ENCODE measurements at places on chromosomes 12 and 14. TPM values are rescaled to one million over a fixed set of nuclear protein-coding genes. Genes with fewer than 3 reads are reported as not detected.

- no peak for DNase-seq
Observed at GRCh38 chr12:93273834-93274564, 103.7 kb upstream of the NUDT4 start.

- DNase-seq = no peak
Observed at GRCh38 chr12:46227616-46228015, 41.2 kb downstream of the SLC38A1 start.

GRCh38 chr12:42546709-42547108 lies 42.8 kb downstream of the PRICKLE1 start:
- DNase-seq = no peak

DNA sequence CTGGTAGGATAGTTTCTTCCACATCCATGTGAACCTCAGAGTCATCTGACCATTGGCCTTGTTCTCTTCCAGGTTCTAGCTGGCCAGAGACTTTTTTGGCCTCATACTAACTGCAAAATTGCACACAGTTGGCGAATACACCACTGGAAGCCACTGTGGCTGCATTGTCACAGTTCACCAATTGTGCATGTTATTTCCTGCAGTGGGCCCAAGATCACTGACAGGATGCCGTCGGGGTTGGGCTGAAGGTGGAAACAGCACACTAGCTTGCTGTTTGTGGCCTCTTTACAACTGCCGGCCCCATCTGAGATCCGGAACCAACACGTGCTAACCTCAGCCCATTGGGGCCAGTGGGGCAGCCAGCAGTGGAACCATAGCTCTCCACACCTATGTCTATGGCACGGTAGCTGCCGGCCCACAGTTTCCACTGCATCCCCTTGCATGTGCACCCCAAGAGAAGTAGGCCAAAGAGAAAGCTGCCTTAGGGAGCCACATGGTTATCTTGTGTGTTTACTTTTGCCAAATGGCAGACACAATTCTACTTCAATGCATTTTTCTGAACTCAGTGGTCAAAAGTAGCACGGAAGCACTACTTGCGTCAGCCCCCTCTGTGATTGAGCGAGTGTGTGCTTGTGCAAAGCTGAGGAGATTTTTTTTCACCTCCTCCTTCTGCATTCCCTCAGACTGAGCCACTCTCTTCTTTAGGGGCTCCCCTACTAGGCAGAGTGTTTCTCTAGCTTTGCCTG lies 464.0 kb downstream of the RAD51B start:
- no peak for DNase-seq

- DNase-seq = no peak
Observed at GRCh38 chr14:102418853-102419240, 56.1 kb downstream of the TECPR2 start.

DNA sequence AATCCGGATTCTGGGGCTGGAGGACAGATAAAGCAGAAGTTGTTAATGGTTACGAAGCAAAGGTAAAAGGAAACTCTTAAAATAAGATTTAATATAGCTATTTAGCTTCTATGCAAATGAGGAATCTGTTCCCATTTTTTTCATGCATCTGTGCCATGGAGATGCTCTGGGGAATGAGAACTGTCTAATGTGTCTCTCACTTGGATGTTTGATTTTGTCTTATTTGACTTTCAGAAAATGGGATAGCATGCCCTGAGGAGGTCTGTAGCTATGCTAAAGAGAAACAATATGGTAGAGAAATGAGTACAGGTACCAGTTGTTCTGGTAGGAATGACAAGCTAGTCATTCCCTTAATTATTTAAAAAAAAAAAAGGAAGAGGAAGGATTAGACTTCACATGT lies 24.3 kb downstream of the C12orf76 start:
- no peak for DNase-seq

GRCh38 chr14:100900837-100901390 lies 2.6 kb downstream of the RTL1 start:
- peak; percentile 52 for DNase-seq

Gene ERGIC2
- total RNA-seq = 64.1 TPM

GRCh38 chr12:67957383-67957782 lies 31.9 kb upstream of the IFNG-AS1 start:
- DNase-seq = no peak

GRCh38 chr14:55279384-55279783 lies 8.2 kb downstream of the FBXO34 start:
- DNase-seq = no peak

Gene USP5
- 54.9 TPM for total RNA-seq

DNA sequence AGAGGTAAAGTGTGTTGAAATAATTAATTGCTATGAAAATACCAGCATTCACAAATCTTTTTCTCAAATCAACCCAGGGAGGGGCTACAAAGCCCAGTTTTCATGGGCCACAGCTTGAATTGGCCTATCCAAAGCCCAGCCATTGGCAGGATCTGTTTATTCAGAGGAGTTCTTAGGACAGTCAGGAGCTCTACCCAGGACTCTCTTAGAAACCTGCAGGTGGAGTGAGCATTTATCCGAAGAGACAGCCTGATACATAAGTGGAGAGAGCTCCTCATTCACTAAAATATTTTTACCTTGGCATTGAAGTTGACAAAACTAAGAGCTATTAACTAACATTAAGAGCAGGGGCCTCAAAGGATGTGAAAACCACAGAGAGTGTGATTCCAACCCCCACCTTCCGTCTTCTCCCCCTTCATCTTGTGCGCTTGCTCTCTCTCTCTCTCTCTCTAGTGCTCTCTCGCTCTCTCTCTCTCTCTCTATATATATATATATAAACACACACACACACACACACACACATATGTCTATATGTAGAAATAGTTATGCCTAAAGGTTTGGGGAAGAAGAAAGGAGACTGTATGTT lies 315.5 kb downstream of the SNAPC1 start:
- DNase-seq = no peak

- DNase-seq = no peak
Observed at GRCh38 chr12:111100554-111100953, 180.2 kb upstream of the MYL2 start.

- no peak for DNase-seq
Observed at GRCh38 chr12:131112700-131113290, 159.1 kb downstream of the ADGRD1 start.

Gene CLEC2A
- not detected for total RNA-seq

GRCh38 chr12:106389151-106389550 lies 31.6 kb downstream of the POLR3B start:
- no peak for DNase-seq

GRCh38 chr12:81078469-81079196 lies 754 bp downstream of the ACSS3 start:
- peak; percentile 47 for DNase-seq

- peak; percentile 61 for DNase-seq
Observed at GRCh38 chr12:124508381-124509079, 58.9 kb downstream of the NCOR2 start.

- DNase-seq = no peak
Observed at GRCh38 chr12:24780697-24781368, 168.1 kb downstream of the BCAT1 start.

- no peak for DNase-seq
Observed at GRCh38 chr12:52233462-52234207, 592 bp downstream of the KRT7 start.

- no peak for DNase-seq
Observed at GRCh38 chr12:22130671-22131070, 84.7 kb downstream of the CMAS start.

- DNase-seq = no peak
Observed at GRCh38 chr14:57560681-57561080, 67.0 kb upstream of the CCDC198 start.

GRCh38 chr12:12903642-12904609 lies 12.6 kb downstream of the GPRC5A start:
- no peak for DNase-seq

GRCh38 chr12:94725375-94726168 lies 75.2 kb upstream of the TMCC3 start:
- no peak for DNase-seq

Gene TMEM63C
- total RNA-seq = 0.23 TPM

- DNase-seq = no peak
Observed at GRCh38 chr12:12539028-12539810, 23.4 kb downstream of the DUSP16 start.

Gene METTL25
- 10.0 TPM for total RNA-seq

- no peak for DNase-seq
Observed at GRCh38 chr14:100488057-100488456, 99.2 kb downstream of the BEGAIN start.

All from ovary (tissue), 10 donors.